ENCODE measurements at places on chromosomes 1 and 21.

DNA sequence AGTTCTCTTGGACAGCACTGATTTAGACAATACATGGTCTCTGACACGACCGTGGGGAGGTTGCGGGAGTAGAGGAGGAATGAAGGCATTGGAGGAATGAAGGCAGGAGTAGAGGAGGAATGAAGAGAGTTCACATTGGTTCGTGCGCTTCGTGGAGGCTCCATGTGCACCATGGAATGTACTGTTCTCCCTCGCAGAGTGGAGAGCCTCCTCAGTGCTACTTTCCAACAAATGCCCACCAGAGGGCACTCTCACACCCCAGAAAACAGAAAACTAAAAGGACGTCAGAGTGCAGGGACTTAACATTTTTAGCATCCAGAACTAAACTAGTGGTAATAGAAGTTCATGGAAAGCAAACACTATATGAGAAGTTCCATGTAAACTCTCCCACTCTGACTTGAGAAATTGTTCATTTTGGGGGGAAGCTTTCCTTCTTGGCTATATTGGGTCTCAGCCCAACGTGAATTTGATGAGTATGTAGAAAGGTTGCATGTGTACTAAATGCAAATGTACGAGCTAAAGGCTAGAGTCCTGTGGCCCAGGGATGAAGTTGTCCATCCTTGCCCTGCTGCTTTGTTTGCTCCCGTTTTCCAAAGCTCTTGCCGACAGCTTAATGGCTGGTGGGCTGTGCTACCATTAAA, 211.6 kb downstream of the LMX1A start:
- no peak for DNase-seq

GRCh38 chr1:192732787-192733186, 76.1 kb upstream of the RGS2 start:
- DNase-seq, result no peak

DNA sequence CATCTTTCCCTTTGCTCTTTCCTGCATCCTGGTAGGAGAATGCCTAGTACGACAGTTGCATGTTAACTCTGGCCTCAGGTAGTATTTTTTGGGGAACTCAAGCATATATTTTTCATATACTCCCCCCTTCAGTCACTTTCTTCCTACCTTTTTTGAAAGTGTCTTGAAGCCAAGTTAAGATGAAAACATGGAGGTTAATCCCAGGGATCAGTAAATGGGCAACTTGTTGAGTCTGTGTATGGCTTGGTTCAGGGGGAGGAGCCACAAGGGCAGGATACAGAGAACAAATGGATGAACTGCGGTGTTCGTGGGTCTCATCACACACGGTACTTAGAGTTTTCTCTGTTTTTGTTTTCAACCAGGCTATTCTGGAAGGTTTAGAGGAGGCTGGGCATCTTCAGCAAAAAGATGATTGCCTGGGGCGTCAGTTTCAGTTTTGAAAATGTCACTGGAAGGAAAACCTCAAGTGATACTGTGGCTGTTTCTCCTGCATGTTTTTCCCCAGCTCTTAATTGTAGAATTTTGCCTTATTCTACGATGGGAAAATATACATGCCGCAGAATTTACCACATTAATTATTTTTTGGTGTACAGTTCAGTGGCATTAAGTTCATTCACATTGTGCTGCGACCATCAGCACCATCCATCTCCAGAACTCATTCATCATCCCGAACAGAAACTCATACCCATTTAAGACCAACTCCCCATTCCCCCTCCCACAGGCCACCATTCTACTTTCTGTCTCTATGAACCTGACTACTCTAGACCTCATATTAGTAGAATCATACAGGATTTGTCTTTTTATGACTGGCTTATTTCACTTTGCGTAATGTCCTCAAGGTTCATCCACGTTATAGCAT, 71.5 kb downstream of the MAP10 start:
- DNase-seq, result no peak

DNA sequence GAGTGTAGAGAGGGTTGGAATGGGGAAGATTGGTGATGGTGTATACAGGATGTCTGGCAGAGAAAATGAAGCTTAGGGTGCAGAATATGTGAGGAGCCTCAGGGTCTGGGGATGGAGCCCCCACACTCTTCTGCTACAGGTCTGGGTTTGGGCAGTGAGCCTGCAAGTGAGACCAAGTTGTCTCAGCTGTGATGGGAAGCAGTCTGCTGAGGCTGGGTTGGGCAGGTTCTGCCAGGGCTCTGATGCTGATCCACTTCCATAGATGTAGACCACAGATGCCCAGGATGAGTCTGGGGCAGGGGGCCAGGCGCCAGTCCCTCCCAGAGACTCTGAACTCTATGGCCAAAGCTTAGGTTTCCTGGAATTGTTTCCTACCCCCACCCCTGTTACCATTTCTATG, 516.9 kb downstream of the PTPRU start:
- DNase-seq, result no peak

DNA sequence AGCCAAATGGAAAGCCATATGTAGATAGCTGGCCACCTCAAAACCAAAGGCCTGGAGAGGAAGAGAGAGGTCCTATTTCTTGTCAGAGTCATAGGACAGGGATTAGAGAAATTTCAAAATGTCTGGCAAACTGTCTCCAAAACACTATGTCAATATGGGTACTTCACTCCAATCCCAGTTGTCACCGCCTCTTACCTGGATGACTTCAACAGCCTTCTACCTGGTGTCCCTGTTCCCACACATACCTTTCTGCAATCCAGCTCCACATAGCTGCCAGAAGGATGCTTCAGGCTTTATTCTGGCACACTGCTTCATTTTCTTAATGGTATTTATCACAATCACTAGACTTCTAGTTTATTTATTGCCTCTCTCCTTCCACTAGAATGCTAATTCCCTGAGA, 14.5 kb downstream of the PTGER3 start:
- no peak for DNase-seq
